Astrocyte (in vitro differentiated cells and primary cell): ENCODE measurements at places on chromosomes 13 and 19.

GRCh38 chr19:44846455-44847143 is 502 bp downstream of the NECTIN2 start:
- DNase-seq = peak; percentile 44

DNA sequence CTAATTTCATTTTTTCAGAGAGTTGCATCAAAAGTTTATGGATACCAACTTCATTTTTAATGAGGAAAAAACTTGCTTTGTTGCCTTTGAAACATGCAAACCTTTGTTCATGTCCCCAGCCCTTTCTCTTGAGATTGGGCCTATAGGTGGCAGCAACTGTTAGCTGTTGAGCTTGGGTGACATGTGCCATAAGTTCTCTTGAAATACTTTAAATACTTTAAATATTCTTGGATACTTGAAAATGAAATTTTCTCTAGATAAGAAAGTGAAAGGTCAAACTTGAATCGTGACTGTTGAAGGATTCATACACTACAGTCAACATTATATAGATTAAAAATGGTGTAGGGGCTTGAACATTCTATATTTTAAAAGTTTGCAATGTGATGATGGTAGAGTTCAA is 294.9 kb downstream of the NDFIP2 start:
- DNase-seq = peak; percentile 72

DNA sequence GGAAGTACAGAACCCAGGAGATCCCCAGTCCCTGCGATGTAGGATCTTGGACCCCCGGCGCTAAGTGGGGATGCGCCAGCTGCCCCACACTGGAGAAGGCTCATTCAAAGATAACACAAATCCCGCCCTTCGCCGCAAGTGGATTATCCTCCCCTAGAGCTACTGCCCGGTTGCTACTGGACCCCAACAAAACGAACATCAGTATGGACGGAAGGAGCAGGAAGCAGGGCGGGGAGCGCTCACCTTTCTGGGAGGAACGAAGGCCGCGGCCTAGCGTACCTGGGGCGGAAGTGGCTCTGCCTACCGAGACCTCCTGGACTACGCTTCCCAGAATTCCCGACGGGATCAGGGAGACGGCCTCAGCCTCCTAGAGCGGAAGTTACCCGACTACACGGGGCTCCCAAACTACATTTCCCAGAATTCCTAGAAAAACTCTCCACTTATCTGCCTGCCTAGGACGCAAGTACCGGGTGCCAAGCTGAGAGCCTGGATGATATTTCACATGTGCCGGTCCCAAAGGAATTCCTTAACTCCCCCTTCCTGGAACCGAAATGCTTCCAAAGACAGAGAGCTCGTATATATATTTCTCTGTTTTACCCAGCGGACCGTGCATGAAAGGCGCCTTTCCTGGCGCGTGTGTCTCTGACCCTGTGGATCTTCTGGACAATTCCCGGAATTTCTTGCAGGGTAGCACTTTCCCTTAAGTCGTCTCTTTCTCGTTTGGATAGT is at the start of gene ZNF112:
Gene ZNF112, minus strand, starts transcription at position 298 of the 729 bp plus-strand sequence. CDS start 16,141 bp downstream, outside the sequence.
- peak; percentile 90 for DNase-seq

GRCh38 chr13:100875392-100876043 is 200.9 kb upstream of the TMTC4 start:
- peak; percentile 97 for DNase-seq

DNA sequence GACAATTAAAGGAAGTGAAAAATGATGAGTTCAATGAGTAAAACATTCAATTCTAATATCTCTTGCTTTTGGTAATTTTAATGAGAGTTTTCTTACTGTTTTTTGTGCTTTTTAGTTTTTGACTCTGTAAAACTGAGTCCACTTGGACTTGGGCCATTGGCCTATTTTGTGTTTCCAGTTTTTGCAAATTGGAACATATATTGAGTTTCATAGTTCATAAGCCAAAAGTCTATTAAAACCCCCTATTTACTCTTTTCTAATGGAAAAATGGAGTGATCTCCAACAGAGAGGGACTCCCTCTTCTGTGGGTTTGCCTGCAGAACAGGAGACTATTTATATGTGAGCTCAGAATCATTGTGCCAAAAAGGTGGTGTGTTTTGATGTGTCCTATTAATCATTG is 219.7 kb upstream of the SPRY2 start:
- no peak for DNase-seq

DNA sequence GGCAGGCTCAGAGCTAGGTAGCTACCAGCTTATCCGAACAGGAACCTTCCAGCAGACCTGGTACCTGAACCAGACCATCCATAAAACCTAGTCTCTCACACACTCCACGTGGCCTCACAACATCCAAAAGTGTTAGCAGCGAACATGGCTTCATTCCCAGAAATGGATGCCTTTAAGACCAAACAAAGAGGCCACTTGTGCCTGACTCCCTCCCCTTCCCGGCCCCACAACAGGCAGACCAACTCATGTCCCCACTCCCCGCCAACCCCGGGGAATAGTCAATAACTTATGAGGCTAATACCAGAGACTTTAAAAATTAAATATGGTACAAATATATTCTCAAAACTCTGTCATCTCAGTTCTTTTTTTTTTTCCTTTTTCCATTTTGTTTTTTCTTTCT is 46.2 kb downstream of the ZNF557 start:
- DNase-seq = no peak

GRCh38 chr13:77732287-77732686 is 34.8 kb downstream of the SLAIN1 start:
- no peak for DNase-seq

DNA sequence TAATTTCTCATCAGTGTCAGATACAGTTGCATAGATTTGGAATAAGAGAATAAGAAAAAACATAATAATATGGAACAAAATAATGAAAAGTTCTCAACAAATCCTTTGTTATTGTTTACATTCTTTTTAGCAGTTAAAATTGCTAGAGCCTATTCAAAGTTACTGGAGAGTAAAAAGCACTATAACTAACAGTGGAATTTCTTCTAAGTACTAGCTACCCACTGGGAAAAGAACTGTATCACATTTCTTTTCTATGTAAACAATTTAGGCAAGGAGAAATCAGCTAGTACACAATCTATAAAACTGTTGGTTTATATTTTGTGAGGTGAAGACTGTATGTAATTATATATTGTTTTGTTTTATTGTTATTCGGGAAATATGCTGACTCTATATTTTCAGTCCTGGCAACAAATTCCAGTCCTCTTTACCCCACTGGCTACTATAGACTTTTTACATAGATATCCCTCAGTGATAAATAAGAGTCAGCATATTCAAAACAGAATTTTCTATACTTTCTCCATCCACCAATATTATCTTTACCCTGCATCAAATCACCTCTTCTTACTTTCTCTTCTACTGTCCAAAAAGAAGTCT is 222.0 kb downstream of the PCDH9 start:
- DNase-seq = no peak

GRCh38 chr19:50025794-50026549 is at the start of gene ZNF473:
TSS of gene ZNF473 (plus strand) at chr19:50026005. CDS start at chr19:50031083, 5,078 bp downstream.
- DNase-seq = peak; percentile 91

- no peak for DNase-seq
Observed at GRCh38 chr19:33647146-33647545, 25.4 kb downstream of the CHST8 start.

DNA sequence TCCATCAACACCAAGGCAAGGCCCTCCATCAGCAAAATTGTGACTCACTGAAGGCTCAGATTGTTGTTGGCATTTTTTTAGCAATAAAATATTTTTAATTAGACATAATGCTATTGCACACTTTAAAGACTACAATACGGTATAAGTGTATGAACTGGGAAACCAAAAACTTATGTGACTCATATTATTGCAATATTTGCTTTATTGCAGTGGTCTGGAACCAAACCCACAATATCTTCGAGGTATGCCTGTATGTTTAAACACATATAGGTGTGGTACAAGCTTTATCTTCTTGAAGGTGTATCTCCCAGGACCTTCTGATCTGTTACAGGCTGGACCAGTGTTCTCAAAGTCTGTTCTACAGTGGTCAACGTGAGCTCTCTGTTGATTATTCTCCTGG is 142.3 kb upstream of the FNDC3A start:
- DNase-seq = no peak

GRCh38 chr13:41565216-41565615 is 107.9 kb downstream of the RGCC start:
- DNase-seq = peak; percentile 98

DNA sequence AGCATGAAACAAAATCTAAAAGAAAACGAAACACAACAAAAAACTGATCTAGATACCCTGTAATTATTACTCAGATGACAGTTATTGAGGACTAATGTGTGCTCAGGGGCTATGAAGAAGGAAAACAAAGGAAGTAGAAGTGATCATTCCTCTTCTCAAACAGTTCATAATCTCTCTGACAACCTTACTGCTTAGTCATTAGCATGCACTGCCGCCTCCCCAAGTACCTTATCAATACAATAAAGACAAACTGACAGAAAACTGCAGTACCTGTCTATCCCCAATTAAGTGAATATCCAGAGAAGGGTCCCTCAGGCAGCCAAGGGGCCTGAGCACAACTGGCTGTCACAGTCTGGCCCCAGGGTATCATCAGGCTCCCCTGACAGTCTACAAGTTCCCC is 22.0 kb upstream of the POU4F1 start:
- DNase-seq = no peak

- no peak for DNase-seq
Observed at GRCh38 chr13:80716610-80717081, 375.7 kb upstream of the SPRY2 start.

DNA sequence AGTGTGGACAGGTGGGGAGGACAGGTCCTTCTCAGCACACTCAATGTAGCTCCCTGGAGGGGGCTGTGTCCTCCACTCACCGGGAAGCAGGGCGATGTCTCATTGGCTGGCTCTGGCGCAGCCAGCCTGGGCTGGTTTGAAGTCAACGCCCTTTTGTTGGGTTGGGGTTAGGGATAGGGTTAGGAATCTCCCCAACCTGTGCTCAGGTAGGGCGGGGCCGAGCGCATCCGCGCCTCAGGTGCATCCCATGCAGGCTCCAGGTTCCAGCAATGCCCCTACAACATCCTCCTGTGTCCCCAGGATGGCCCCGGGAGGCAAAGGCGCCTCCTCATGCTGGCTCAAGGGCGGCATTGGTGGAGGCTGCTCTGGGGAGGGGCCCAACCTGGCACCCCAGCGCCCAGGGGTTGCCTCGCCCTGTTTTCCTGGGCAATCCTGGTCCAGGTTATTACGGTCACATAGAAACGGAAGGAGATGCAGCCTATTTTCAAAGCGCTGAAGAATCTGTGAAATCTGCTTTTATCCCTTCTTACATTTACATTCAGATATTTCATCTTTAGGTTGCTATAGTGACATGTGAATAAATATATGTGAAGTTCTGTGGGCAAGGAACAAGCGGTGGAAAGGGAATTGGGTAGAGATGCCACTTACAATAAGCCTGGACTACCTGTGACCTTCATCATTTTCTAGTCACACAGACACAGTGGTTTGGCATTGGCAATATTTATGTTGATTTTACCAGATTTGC is 74.3 kb downstream of the TM9SF2 start:
- no peak for DNase-seq

DNA sequence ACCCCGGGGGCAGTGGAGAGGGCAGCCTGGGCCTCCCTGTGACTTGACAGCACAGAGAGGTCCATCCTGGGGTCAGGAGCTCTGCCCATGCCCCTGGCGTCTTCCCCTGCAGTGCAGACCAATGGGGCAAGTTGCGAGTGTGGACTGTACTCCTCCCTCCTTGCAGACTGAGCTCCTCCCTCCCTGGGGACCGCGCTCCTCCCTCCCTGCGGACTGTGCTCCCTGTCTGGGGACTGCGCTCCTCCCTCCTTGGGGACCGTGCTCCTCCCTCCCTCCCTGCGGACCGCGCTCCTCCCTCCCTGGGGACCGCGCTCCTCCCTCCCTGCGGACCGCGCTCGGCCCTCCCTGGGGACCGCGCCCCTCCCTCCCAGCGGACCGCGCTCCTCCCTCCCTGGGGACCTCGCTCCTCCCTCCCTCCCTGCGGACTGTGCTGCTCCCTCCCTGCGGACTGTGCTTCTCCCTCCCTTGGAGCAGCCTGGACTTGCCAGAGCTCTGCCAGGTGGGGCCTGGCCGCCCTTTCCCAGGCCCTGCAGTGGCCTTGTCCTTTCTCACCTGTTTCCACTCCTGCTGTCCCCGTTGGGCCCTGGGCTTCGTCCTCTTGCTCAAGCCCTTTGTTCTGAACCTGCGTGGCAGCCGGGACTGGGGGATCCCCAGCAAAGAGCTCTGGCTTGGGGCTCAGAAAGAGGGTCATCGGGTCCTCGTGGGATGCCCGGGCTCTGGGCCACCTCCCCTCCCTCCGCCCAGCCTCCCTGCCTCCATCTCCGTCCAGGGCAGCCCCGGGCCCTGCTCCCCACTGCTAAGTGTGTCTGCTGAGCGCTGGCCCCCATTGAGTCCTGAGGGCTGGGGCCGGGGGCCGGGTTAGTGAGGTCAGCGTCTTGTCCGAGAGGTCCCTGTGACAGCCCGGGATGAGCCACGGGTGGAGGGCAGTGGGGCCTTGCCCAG is 6.8 kb downstream of the GAMT start:
- no peak for DNase-seq

DNA sequence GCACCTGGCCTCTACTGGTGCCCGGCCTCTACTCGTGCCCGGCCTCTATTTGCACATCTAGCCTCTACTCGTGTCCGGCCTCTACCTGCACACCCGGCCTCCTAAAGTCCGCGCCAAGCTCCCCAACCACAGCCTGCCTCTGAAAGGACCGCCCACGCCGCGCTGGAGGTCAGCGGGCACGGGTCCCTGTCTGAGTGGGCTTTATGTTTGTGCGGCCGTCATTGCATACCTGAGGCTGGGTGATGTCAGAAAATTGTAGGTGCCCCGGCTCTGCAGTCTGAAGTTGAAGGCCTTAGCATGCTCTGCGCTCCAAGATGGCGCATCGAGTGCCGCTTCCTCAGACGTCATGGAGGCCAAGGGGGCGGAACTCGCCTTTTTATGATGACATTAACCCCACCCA is 1.1 kb downstream of the ZNF135 start:
- DNase-seq = no peak

DNA sequence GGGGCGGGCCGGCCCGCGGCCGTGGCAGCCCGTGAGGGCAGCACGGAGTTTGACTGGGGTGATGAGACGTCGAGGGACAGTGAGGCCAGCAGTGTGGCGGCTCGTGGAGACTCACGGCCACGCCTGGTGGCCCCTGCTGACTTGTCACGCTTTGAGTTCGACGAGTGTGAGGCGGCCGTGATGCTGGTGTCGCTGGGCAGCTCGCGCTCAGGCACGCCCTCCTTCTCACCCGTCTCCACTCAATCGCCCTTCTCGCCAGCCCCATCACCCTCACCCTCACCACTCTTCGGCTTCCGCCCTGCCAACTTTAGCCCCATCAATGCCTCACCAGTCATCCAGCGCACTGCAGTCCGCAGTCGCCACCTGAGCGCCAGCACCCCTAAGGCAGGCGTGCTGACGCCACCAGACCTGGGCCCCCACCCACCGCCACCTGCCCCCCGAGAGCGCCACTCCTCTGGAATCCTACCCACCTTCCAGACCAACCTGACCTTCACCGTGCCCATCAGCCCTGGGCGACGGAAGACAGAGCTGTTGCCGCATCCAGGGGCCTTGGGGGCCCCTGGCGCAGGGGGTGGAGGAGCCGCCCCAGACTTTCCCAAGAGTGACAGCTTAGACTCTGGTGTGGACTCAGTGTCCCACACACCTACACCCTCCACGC is 4.5 kb downstream of the CIC start:
- no peak for DNase-seq

- DNase-seq = no peak
Observed at GRCh38 chr13:52446265-52446664, 4.2 kb downstream of the VPS36 start.
